ENCODE measurements at places on chromosomes 2 and 18. TPM values are rescaled to one million over a fixed set of nuclear protein-coding genes. Genes with fewer than 3 reads are reported as not detected.

The ALK gene
- 0.29 TPM for total RNA-seq

The TMEM18 gene
- 28.3 TPM for total RNA-seq

The LINC00305 gene
- total RNA-seq = 0.64 TPM

The DSC3 gene
- 1.6 TPM for total RNA-seq

The WNT6 gene
- total RNA-seq = 0.82 TPM

The MAIP1 gene
- 33.9 TPM for total RNA-seq

The ARHGAP28 gene
- 56.5 TPM for total RNA-seq

The CCL20 gene
- 1.3 TPM for total RNA-seq

The LIMS2 gene
- total RNA-seq = 13.8 TPM

The SPEG gene
- 39.6 TPM for total RNA-seq

Data from metanephros (tissue), 2 donors.